ENCODE measurements at places on chromosomes 4 and X. TPM values are rescaled to one million over a fixed set of nuclear protein-coding genes. Genes with fewer than 3 reads are reported as not detected.

DNA sequence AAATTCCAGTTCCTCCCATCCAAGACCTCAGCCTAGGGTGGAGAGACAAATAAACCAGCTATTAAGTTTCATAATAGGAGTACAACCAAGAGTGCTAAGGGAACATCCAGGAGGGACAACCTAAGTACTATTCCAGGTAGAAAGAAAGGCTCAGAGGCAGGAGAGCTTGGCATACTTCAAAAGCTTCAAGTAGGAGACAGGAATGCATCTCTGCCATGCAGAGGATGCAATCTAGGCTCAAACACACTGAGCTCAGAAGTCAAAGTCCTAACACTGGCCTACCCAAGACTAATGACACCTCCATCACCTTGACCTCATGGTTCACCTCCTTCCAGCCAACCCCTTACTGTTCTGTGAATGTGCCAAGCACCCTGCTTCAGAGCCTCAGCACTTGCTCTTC, 8.1 kb downstream of the WDFY3 start:
- DNase-seq: no peak

DNA sequence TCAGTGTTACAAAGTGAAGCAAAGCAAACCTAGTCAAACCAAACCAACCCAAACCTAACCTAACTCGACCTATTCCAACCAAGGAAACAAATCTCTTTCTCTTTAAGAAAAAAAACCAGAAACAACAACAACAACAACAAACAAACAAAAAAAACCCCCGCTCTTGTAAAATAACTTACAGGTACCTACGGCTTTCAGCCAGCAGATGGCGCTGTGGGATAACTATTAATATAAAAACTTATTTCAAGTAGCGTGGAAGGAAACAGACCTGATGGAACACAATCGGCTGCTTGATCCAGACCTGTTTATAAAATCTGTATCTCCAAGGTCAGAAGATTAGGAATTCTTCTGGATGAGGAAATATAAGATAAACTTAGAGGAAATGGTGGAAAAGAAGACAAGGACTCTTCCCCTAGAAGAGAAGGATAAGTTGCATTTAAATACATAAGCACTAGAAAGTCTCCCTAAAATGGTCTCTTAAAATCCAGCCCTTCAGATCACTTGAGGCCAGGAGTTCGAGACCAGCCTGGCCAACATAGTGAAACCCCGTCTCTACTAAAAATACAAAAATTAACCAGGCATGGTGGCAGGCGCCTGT, 34.4 kb upstream of the CDKL5 start:
- DNase-seq: peak; percentile 31

NIPAL1 gene
- total RNA-seq: 13.1 TPM

IL2RG gene
- not detected for total RNA-seq

DNA sequence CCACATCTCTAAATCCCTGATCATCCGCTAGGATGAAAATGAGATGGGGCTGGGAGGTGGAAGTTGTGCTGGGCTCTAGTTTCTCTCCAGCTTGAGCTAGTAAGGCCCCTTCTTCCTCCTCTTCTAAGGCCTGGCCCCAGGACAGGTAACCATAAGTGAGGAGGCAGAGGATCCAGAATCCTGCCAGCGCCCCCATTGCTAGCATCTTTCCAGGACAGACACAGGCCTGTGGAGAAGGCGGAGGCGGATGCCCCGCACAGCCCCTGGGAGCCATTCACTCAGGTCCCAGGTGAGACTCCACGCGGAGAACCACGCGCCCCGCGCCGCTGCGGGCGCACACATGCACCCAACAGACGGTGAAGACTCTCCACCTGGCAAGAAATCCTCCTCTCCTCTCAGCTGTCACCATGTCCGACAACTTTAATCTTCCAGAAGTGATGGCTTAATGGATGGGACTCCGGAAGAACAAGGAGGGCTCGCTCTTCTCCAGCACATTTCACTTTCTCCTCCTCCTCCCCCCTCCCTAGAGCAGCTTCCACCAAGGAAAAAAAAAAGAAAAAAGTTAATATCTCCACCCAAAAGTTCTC, 793 bp downstream of the ARSJ start:
- DNase-seq: peak; percentile 56

GRCh38 chr4:151485541-151486131, 76.7 kb downstream of the FHIP1A start:
- DNase-seq: peak; percentile 37

DNA sequence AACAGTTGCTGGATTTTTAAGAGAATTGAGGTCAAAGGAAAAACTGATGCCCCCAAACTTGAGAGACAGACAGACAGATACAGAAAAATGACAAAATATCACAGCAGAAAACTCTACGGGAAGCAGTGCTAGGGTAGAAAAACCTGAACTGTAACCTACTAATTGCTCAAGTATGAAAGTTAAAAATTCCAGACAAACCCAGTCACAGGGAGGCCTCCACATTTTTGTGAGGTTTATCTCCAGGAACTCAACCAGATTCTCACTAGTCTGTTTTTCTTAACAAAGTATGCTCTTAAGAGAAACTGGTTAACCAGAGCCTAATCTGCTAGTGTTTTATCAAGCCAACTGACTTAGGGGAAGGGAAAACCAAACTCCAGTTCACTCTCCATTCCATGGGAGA, 19.9 kb upstream of the PPP3CA start:
- no peak for DNase-seq
